ENCODE measurements at places on chromosomes 11 and 22.

DNA sequence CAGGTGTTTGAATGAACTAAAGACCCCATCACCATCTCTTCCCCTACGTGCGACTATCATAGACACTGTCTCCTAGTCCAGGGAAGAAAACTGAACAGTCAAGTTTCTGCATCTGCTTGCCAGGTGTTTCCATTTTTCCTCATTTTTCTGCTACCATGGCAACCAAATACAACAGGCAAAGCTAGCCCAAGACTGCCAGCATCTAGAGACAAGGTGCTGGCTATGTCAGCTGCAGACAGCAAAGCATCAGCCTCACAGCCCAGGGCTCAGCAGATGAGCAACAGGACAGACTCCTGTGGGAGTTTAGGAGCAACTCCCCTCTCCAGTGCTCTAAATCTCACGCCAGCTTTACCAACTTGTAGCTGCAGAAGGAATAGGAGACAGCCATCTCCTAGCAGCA is 124.3 kb downstream of the C11orf58 start:
- DNase-seq = no peak

DNA sequence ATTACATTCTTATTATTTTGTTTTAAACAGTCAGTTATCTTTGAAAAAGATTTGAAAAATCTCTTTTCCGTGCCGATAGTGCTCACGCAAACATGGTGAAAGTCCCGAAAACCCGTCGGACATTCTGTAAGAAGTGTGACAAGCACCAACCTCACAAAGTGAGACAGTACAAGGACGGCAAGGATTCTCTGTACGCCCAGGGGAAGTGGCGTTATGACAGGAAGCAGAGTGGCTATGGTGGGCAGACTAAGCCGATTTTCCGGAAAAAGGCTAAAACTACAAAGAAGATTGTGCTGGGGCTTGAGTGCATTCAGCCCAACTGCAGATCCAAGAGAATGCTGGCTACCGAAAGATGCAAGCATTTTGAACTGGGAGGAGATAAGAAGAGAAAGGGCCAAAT is 28.7 kb upstream of the CTSD start:
- no peak for DNase-seq

DNA sequence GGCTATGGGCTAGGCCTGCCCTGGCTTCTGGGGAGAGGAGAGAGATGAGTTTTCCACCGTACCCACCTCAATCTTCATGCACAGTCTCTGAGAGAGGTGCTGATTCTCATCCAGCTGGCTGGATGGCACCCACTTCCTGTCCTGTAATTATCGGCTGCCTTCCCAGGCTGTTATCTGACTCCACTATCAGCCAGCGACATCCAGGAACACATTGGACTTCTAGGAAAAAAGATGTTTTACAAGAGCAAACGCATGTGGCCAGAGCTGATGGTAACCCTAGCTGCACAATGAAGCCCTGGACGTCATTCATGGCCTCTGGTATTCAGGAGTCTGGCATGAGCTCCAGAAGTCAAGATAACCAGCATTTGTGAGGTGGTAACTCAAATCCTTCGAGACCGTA is 137.4 kb downstream of the EHF start:
- DNase-seq = no peak

GRCh38 chr11:46554213-46555147 is 39.3 kb downstream of the AMBRA1 start:
- DNase-seq = no peak

GRCh38 chr11:94630221-94630620 is 63.1 kb downstream of the PIWIL4 start:
- DNase-seq = no peak

DNA sequence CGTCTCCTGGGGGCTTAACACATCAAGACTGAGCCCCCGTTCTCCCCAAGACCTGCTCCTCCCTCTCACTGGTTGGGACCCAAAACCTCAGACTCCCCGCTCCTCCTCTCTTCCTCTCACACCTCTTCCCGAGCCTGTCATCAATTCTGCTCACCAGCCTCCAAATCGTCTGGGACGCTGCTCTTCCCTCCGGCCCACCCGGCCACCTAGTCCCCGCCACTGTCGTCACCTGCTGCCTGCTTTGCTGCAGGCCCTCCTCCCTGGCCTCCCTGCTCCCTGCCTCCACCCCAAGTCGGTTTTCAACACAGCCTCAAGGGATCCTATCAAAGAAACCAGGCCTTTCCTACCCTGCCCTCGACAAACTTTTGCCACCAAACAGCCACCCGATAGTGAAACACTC is 3.1 kb downstream of the MFNG start:
- DNase-seq = no peak
